ENCODE measurements at places on chromosomes 16 and 17.

DNA sequence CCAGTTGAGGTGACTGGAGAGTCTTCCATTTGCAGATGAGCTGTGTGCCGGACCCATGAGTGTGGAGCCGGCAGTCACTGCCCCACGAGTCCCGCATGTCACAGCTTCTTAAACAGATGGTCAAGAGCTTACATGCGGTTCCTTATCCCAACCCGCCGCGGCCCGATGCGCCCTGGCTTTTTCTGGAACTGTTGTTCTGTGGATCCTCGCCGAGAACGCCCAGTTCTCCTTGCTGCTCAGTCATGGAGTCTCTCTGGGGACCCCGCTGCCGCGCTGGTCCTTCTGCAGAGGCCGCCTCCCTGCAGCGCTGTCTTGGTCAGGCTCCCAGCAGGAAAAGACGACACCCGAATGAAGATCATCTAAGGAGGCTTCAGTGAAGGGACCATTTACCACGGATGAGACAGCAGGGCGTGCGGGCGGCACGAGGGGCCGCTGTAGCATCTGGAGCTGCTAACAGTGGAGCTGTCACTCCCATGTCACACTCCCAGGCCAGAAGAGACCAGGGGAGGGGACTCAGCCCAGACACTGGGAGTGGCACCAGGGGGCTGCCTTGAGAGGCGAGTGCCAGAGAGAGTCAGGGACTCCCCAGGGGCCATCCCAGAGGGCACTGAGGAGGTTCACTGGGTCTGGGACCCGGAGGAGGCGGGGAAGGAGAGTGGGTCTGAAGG is 10.8 kb upstream of the LGALS3BP start:
- no peak for DNase-seq

DNA sequence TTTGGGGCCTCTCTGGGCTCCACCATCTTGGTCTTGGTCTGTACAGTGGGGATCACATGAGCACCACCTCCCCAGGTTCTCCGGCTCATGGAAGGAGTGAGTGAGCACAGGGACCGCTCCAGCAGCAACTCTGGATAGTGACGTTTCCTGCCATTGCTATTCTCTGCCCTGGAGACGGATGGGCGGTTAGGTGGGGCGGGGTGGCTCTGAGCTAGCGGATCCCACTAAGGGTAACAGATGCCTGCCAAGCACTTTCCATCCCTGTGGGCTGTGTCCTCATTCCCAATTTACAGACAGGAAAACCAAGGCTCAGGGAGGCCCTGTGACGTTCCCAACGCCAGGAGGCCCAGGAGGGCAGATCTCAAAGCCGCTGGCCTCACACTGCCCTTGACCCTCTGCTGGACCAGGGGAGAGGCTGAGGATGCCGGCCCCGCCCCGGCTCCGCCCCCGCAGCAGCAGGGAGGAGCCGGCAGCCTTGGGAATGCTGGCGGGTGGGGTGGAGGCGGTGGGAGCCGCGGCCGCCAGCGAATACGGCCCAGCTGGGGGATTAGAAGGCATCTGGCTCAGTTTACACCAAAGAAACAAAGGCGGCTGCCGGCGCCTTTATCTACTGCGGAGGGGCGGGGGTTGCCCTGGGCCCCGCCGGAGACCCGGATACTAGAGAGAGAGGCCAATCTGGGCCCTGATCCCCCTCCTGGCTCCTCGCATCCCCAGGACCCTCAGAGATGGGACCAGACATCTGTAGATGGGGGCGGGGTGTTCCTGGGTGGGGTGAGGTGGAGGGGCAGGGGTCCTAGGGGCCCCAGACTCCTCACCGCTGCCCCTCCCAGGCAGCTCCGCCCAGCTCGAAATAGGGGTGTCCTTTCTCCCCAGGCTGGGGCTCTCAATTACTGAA is 122.3 kb upstream of the CIBAR2 start:
- DNase-seq, result no peak

- no peak for DNase-seq
Measured at GRCh38 chr17:55889271-55889670, 138.4 kb downstream of the PCTP start.

DNA sequence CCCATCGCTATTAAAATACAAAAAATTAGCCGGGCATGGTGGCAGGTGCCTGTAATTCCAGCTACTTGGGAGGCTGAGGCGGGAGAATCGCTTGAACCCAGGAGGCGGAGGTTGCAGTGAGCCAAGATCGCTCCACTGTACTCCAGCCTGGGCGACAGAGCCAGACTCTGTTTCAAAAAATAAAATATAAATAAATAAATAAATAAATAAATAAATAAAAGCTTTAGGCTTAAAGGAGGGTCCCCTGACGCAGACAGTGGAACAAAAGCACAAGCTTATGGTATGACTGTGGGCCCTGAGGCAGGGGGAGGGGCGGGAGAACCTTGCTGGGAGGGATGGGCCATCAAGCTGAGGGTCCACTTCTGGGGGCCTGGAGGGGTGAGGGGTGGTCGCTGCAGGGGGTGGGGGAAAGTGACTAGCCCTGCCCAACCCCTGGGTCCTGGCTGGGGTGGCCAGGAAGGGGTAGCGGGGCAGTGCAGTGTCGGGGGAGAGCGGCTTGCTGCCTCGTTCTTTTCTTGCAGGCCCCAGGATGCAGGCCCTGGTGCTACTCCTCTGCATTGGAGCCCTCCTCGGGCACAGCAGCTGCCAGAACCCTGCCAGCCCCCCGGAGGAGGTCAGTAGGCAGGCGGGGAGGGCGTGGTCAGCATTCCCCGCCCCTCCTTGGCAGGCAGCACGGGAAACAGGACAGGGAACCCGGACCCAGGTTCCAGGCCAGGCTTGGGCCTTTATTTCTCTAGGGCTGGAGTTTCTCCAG is 4.7 kb downstream of the SERPINF1 start:
- no peak for DNase-seq
